Right lung (tissue), 10 donors: ENCODE measurements at places on chromosomes 11 and 22. TPM values are rescaled to one million over a fixed set of nuclear protein-coding genes. Genes with fewer than 3 reads are reported as not detected.

GRCh38 chr22:41619979-41620588 is 759 bp downstream of the DESI1 start:
- DNase-seq = peak; percentile 15

DNA sequence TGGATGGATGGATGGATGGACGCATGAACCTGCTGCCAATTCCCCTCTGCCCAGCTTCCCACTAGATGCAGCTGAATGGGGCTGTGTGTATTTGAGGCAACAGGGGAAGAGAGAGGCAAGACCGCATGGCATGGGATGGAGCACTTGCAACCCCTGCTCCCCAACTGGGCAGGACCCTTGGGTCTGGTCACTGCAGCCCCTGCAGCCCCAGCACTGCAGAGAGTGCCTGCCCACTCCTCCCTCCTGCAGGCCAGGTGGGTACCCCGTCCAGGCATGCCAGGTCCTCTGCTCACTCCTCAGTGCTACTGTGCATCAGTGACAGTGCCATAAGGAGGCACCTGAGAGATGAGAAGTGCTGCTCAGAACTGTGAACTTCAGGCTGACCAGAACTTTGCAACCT is 40.3 kb downstream of the OSBPL5 start:
- no peak for DNase-seq

- no peak for DNase-seq
These were observed 33.8 kb downstream of the MMP13 start for GRCh38 chr11:102921587-102922220.

GRCh38 chr11:21105196-21105917 is 436.0 kb downstream of the NELL1 start:
- DNase-seq = no peak

Gene OR52I1
- 0.06 TPM for polyA plus RNA-seq

- no peak for DNase-seq
These were observed 12.9 kb upstream of the CDKN1C start for GRCh38 chr11:2898366-2899079.

Gene ANGPTL5
- polyA plus RNA-seq = 0.09 TPM

DNA sequence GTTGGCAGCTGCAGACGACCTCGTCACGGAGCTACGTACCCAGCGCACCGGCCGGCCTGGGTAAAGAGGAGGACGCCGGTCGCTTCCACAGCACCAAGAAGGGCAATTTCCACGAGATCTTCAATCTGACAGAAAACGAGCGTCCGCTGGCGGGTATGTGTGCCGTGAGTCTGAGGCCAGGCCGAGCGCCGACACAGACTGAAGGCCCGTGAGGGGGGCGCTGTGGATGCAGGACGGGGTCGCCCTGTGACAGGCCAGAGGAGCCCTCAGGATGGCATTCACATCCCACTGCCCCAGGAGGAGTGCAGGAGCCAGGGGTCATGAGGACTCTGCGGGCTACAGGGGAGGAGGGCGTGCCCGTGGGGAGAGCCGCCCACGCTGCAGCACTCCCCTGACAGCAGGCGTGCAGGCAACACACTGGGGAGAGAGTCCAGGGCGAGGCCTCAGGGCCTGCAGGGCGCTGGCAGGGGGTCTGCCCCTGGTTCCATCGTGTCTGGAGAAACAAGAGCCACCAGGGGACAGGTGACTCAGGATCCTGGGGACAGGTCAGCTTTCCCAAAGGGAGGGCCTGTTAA is 53.6 kb downstream of the GRAMD4 start:
- DNase-seq = no peak

- no peak for DNase-seq
These were observed 6.9 kb upstream of the MTCH2 start for GRCh38 chr11:47649276-47649675.

DNA sequence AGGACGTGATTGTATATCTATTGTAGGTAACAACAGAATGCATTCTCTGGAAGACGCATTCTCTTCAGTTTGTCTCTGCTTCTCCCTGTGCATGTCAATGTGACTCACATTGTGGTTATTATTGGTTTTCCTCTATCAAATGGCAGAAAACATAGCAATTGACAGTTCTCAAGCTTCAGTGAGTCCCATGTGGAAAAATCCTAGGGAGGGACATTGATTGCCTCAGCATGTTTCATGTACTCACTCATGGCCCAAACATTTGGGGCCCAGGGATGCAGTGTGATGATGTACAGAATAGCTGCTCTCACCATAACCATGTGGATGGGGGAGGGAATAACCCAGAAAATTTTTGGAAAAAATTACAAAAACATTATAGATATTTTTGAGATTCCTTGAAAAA is 9.3 kb upstream of the ARL14EP start:
- no peak for DNase-seq

DNA sequence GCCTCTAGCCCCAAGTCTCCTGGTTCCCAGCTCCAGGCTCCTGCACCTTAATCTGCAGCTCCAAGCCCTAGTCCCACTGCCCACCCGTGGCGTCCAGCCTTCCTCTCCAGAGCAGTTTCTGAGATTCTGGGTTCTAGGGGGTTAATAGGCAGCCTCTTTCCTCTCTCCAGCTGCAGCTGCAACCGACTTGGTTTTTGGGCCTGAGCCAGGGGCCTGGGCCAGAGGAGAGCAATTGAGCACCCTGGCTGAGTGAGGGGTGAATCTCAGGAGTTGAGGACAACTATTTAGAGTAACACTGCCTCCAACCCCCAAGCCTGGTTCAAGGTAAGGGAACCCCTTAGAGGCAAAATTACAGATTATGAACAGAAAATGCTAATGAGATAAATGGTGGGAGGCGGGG is 9.0 kb upstream of the CHRM1 start:
- DNase-seq = peak; percentile 51

DNA sequence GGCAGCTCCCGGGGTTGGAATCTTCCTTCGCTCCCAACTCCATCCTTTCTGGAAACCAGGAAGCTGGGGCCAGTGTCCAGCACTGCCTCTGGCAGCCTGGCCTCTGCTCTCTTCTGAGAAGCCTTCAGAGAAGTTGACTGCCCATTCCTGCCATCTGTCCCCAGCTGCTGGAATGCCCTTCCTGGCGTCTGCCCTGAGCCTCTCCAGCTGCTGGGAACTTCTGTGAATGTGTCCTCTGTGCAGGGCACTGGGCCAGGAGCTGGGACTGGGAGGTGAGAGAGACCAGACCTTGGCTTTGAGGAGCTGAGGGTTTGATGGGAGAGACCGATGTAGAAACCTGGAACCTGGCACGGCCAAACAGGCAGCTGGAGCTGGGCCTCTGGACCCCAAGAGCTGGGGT is 5.9 kb upstream of the SOX10 start:
- peak; percentile 37 for DNase-seq

Gene GLYATL1B
- 0.23 TPM for polyA plus RNA-seq

Gene TH
- 1.6 TPM for polyA plus RNA-seq

DNA sequence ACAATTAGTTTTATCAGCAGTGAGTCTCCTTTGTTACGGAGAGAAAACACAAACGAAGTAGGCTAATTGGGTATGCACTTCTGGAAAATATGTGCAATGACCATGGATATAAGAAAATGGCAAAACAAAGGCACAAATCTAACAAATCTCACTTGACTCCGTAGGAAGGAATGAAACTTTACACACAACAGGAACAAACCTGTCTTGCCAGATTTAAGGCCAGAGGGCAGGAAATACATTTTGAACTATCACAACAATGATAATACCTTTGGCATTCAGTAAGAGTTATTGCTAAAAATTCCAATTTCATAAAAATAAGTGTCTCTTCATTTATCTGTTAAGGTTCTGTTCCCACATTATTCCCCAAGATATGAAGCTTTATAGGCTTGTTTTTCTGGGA is 36.6 kb downstream of the SLC25A17 start:
- DNase-seq = no peak
